ENCODE measurements at places on chromosomes 4 and X. TPM values are rescaled to one million over a fixed set of nuclear protein-coding genes. Genes with fewer than 3 reads are reported as not detected.
A peak's percentile ranks its signal among the peaks of the same experiment; 100 is the strongest.

DNA sequence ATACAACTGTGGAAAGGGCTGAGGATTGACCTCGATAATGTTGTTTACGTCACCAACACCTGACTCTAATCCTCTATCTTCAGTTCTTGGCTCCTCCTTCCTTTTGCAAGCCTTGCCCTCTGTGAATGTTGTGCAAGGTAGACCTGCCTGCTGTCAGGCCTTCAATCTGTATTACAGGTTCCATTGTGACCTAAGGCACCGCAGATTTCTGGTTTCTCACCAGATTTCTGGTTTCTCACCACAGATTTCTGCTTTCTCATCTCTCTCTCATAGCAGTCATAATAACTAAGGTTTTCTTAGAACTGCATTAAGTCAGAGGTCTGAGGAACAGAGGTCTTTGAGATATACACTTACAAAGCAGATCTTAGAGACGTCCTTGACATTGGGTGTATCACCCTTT is 51.5 kb upstream of the ETNPPL start:
- DNase-seq = no peak
- no peak overlapping the region for H3K27ac ChIP-seq
- H3K4me1 ChIP-seq = no peaks in the 10 kb centered on the region
- no peaks in the 10 kb centered on the region for H3K27me3 ChIP-seq
- H3K36me3 ChIP-seq = no peaks in the 10 kb centered on the region

GRCh38 chrX:118974088-118974907 is at the start of gene LONRF3:
TSS of gene LONRF3 (plus strand) at chrX:118974618. CDS start at chrX:118974781, 163 bp downstream.
- DNase-seq = peak; percentile 66
- no peaks in the 10 kb centered on the region for H3K27me3 ChIP-seq
- peaks cover 21% of the 10 kb centered on the region for H3K4me1 ChIP-seq

DNA sequence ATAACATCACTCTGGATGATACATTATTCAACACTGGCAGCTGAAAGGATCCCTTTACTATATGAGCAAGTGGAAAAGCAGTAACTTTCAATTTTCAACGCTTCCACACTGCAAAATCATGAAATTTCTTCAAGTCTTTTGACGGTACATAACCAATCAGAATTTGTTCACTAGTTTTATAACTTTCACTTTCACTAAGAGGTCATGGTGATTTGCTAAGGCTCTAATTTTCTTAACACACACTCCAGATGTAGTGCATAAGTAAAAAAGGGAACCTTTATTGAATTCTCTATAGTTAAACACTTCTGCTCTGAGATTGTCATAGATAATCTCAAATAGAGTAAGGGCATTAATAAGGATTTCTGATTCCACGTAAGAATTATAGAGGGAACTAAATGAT is 4.1 kb downstream of the ARMCX2 start:
- no peak for DNase-seq
- no peaks in the 10 kb centered on the region for H3K36me3 ChIP-seq
- peaks cover 7% of the 10 kb centered on the region for H3K4me1 ChIP-seq
- H3K27ac ChIP-seq = no peak overlapping the region

DNA sequence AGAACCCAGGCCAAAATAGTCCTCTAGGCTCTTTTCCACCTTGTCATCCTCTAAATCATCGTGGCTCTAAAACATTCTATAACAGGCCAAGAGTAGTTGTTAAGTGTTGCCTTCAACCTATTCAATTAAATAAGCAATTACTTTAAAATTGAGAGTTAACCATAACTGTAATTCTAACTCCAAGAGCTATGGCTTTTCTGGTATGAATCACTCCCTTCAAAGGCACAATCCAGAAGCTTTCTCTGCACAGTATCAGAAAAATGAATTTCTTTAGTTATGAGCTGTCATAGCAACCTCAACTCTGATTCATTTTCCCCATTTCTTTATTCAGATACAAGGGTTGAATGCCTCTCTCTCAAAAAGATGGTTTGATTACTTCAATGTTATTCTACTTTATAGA is 21.7 kb downstream of the INPP4B start:
- H3K36me3 ChIP-seq = no peaks in the 10 kb centered on the region
- no peak for DNase-seq
- no peak overlapping the region for H3K4me3 ChIP-seq
- no peak overlapping the region for H3K27ac ChIP-seq

DNA sequence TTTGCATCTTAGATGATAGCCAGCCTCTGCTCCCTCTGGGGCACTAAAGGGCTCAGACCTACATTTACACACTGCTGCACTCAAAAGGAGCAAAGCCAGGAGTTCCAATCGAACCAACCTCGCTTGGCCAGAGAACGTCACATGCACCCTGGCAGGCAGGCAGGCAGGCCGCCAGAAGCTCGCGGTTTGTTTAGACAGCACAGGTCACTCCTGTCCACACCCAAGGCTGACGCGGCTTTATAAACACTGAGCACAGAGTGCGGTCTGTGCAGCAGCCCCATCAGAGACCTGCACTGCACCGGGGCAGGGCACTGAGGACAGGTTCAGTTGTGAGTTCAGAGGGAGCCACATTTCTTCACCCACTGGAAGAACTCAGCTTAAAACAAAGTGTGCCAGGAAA is 143.9 kb downstream of the BCOR start:
- H3K36me3 ChIP-seq = no peaks in the 10 kb centered on the region
- no peak overlapping the region for H3K27ac ChIP-seq
- no peak overlapping the region for H3K4me3 ChIP-seq

DNA sequence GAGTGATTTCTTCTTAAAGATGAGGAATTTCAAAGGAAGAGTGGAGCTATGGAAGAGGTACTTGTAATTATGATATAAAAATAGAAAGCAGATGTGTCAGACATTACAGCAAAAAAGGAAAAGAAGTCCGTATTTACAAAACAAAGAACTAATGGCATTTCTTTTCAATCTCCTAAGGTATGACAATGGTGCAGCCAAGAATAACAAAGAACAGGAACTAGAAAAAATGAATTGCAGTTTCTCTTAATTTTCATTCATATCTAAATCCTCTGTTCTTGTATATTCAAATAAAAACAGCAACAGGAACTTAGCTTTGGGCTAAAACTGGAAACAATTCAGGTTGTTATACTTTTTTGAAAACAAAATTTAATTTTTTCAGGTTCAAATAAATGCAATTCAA is 105.1 kb downstream of the SPRY1 start:
- no peak for DNase-seq
- H3K27ac ChIP-seq = no peak overlapping the region
- H3K4me3 ChIP-seq = no peak overlapping the region
- peaks cover 1% of the 10 kb centered on the region for H3K27me3 ChIP-seq
- no peaks in the 10 kb centered on the region for H3K36me3 ChIP-seq
- H3K4me1 ChIP-seq = peaks cover 6% of the 10 kb centered on the region

- no peaks in the 10 kb centered on the region for H3K4me1 ChIP-seq
- H3K27ac ChIP-seq = no peak overlapping the region
- H3K36me3 ChIP-seq = no peaks in the 10 kb centered on the region
- no peak for DNase-seq
- H3K4me3 ChIP-seq = no peak overlapping the region
Measured at GRCh38 chr4:158739600-158739999, 16.4 kb upstream of the PPID start.

DNA sequence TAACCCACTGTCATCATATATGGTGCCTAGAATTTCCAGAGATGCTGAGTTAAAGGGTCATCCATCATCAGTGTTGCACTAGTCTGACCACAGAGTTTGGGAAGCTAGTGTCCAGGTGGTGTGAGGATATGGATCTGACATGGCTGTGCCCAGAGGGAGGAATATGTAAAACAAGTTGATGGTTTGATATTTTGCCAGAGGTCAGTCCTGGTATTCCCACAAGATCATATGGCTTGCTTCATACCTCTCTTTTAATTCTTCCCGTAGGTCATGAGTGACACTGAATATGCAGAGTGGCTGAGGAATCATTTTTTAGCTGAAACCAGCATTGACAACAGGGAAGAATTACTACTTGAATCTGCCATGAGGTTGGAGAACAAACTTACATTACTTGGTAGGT is 75.6 kb downstream of the ATP10D start:
- no peaks in the 10 kb centered on the region for H3K4me1 ChIP-seq
- DNase-seq = no peak
- H3K4me3 ChIP-seq = no peak overlapping the region
- H3K27me3 ChIP-seq = no peaks in the 10 kb centered on the region
- no peaks in the 10 kb centered on the region for H3K36me3 ChIP-seq

DNA sequence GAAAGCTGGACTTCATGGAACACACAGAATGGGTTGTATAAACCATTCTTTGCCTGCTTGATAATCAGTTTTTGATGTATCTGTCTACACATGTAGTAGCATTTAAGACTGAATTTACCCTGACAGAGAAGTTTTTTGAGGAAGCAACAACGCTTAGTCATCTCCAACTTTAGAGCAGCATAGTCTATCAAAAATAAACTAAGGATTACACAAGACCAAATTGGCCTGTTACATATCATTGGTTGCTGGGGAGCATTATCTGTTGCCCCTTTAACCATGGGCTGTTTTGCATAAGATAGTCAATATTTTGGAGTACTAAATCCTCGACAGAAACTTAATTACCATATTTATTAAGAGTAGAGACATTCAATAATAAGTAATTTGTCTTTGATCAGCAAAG is 347.4 kb downstream of the FAM47B start:
- no peaks in the 10 kb centered on the region for H3K36me3 ChIP-seq
- no peak overlapping the region for H3K4me3 ChIP-seq
- H3K27ac ChIP-seq = no peak overlapping the region
- H3K27me3 ChIP-seq = no peaks in the 10 kb centered on the region
- no peak for DNase-seq
- H3K4me1 ChIP-seq = no peaks in the 10 kb centered on the region

- H3K36me3 ChIP-seq = peaks cover 3% of the 10 kb centered on the region
- no peaks in the 10 kb centered on the region for H3K4me1 ChIP-seq
- H3K27ac ChIP-seq = no peak overlapping the region
- DNase-seq = no peak
Measured at GRCh38 chrX:49003696-49004095, 1.6 kb upstream of the GRIPAP1 start.

DNA sequence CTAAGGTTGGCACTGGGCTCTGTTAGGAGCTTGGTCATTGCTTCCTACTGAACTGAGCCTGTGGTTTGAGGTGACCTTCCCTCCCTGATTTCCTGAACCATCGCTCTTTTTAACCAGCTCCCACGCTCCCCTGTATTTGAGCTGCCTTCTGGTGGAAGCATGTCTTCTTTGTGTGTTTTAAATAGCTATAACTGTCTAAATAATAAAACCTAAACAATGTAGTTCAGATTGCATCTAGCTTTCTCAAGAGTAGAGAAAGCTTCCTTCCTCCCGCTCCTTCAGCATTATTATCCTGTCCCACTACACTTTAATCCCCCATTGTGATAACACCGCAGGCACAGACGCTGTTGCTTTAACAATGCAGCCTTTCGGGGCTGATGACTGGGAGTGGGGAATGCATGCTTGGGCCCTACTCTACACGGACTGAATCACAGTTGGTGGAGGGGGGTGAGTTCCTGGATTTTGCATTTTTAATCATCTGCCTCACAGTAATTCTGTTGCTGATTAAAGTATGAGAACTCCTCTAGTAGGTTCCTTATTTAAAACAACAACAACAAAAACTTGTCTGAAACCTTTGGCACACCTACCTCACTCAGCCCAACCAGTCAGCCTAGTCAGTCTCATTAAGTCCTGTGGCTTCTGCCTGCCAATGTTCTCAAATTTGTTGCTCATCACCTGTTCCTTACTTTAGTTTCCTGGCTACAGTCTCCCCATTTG is 6.6 kb downstream of the SMS start:
- DNase-seq = no peak
- no peaks in the 10 kb centered on the region for H3K27me3 ChIP-seq
- no peaks in the 10 kb centered on the region for H3K36me3 ChIP-seq
- peak overlapping the region; percentile 23 for H3K27ac ChIP-seq
- H3K4me3 ChIP-seq = no peak overlapping the region
- H3K4me1 ChIP-seq = peaks cover 12% of the 10 kb centered on the region

Gene CLGN
- total RNA-seq = 86.4 TPM

Gene ZMAT1
- total RNA-seq = 5.3 TPM

Gene HPGD
- total RNA-seq = 2.7 TPM

Data from heart left ventricle (tissue), 16 donors.